Body of pancreas (tissue), 4 donors: ENCODE measurements at places on chromosomes 12 and 14. TPM values are rescaled to one million over a fixed set of nuclear protein-coding genes. Genes with fewer than 3 reads are reported as not detected.

GRCh38 chr14:42112108-42112507 lies 505.4 kb downstream of the LRFN5 start:
- no peak for DNase-seq
- no peaks in the 10 kb centered on the region for H3K36me3 ChIP-seq
- no peak overlapping the region for H3K4me3 ChIP-seq

DNA sequence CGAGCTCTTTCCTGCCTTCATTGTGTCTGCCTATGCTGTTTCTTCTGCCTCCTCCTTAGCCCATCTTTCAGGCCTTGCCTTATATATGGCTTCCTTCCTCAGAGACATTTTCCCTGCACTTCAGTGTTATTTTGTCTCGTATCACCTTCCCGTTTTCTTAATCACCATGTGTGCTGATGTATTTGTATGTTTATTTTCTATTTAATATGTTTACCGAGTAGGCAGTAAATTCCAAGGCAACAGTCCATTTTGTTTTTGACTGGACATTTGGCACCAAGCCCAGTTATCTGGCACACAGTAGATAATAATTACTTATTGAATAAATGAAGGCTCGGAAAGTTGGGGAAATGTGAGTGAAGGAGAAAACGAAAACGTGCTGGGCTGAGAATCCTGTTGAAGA lies 4.6 kb upstream of the POU6F1 start:
- peaks cover 23% of the 10 kb centered on the region for H3K4me1 ChIP-seq
- no peak overlapping the region for H3K27ac ChIP-seq
- DNase-seq: peak; percentile 35

DNA sequence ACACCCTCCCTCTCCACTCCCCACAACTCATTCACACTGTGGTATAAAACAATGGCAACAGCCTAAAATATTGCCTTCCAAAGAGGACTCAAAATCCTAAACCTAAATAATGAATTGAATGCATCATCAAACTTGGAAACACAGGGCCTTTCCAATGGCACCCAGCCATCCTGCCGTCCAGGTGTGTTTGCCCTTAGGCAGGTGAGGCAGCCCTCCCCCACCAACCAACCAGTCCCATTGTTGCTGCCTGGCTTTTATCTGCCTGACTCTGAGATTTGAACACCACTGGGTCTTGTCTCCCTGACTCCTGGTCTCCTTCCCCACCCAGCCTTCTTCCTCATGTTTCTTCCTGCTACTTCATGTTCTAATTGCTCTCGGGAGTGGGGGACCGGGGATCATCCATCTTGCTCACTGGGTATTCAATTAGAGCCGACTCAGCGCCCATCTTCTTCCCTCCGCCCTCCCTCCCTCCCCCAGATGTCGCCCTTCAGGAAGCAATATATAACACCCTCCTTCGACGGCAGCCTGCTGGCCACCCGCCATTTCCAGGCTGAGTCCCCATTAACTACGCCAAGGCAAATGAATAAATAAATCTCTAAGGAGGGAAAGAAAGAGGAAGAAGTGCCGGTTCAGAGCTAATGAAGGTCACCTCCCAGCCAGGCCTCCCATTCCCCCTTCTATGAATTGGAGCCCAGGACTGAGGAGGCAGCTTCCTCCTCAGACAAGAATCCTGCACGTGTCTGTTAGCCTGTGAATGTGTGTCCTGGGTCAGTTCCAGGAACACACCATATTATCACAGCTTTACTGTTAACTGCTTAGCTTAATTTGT lies 36.3 kb upstream of the NTF3 start:
- H3K4me3 ChIP-seq: no peak overlapping the region
- H3K27ac ChIP-seq: no peak overlapping the region
- H3K4me1 ChIP-seq: no peaks in the 10 kb centered on the region
- no peaks in the 10 kb centered on the region for H3K27me3 ChIP-seq
- DNase-seq: no peak
- no peaks in the 10 kb centered on the region for H3K36me3 ChIP-seq

DNA sequence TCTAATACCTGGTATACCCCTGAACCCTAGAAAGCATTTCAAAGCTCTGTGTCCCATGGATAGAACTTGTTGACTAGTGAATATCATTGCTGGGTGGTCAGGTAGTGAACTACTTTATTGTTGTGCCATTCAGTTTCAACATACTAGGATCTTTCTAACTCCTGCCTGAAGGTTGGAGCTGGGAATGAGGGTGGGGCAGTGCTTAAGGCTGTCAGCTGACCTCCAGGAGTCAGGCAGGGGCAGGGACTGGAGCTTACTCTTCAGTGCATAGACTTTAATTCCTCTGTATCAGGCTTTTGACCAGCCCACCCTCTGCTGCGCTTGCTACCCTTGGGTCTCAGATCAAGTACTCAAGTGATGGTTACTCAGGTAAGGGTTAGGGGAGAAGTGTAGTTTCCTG lies 102.6 kb upstream of the RFX4 start:
- no peaks in the 10 kb centered on the region for H3K4me1 ChIP-seq

DNA sequence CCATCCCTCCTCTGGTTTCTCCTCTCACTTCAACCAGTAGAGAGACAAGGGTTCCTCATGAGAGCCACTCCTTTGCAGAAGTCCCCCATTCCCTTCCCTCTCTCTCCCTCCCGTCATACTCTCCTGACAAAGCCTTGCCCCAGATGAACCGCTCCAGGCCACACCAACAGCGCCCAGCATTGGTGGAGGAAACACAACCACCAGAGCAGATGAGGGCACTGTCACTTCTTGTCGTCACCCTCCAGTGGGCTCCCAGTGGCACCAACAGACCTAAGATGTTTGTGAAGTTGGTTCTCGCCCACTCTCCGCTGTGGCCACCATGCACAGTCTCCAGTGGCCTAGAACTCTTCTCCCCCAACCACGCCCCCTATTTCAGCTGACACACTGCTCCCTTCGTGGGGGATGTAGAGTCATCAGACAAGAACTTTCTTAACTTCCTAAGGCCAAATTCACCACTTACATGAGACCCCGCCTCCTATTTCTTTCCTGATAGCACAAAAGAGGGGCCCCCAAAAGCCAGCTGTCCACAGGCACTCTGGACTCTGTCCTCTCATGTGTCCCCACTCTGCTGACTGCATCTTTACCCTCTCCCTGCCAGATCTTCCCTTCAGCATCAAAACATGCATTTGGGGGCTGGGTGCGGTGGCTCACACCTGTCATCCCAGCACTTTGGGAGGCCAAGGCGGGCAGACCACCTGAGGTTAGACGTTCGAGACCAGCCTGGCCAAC lies 29.2 kb upstream of the PLEKHG6 start:
- H3K27ac ChIP-seq: peak overlapping the region; percentile 97
- no peak for DNase-seq
- peaks cover 40% of the 10 kb centered on the region for H3K4me1 ChIP-seq
- H3K4me3 ChIP-seq: no peak overlapping the region

- no peaks in the 10 kb centered on the region for H3K4me1 ChIP-seq
- H3K36me3 ChIP-seq: no peaks in the 10 kb centered on the region
- no peak overlapping the region for H3K4me3 ChIP-seq
These were observed 586.3 kb downstream of the BCL11B start for GRCh38 chr14:98685725-98686124.

- no peak overlapping the region for H3K27ac ChIP-seq
- H3K4me1 ChIP-seq: no peaks in the 10 kb centered on the region
- no peak overlapping the region for H3K4me3 ChIP-seq
- no peaks in the 10 kb centered on the region for H3K36me3 ChIP-seq
These were observed 276.3 kb upstream of the FAR2 start for GRCh38 chr12:28872654-28873268.

GRCh38 chr14:80847070-80847469 lies 94.5 kb downstream of the CEP128 start:
- H3K4me3 ChIP-seq: no peak overlapping the region
- H3K36me3 ChIP-seq: no peaks in the 10 kb centered on the region
- no peaks in the 10 kb centered on the region for H3K4me1 ChIP-seq
- no peak overlapping the region for H3K27ac ChIP-seq

- H3K27ac ChIP-seq: no peak overlapping the region
- no peaks in the 10 kb centered on the region for H3K27me3 ChIP-seq
- H3K4me1 ChIP-seq: no peaks in the 10 kb centered on the region
- DNase-seq: no peak
These were observed 299.7 kb upstream of the RGS6 start for GRCh38 chr14:71632440-71632946.

- no peaks in the 10 kb centered on the region for H3K36me3 ChIP-seq
- H3K27me3 ChIP-seq: no peaks in the 10 kb centered on the region
- DNase-seq: no peak
- peaks cover 3% of the 10 kb centered on the region for H3K4me1 ChIP-seq
- no peak overlapping the region for H3K27ac ChIP-seq
These were observed 5.9 kb downstream of the RIN3 start for GRCh38 chr14:92519246-92520101.

- peak overlapping the region; percentile 94 for H3K4me3 ChIP-seq
- peak overlapping the region; percentile 91 for H3K27ac ChIP-seq
- peaks cover 2% of the 10 kb centered on the region for H3K36me3 ChIP-seq
- no peaks in the 10 kb centered on the region for H3K27me3 ChIP-seq
These were observed 562 bp downstream of the ZFYVE1 start for GRCh38 chr14:73026243-73026844.

DNA sequence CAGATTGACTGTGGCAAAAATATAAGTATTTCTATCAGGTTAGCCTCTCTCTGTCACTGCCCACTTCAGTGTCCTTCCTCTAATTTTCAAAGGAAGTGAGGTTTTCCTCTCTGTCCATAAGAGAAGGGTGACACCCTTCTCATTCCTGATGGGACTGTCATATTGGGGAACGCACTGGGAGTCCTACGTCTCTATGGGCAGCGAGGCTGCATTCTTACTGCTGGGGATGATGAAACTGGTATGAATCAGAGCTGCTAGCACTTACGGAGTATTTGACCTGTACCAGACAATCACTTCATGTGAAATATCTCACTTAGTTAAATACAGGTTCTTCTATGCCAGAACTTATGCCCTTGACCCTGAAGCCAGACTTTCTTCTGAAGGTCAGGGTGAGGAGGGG lies 436.3 kb downstream of the DPF3 start:
- no peaks in the 10 kb centered on the region for H3K27me3 ChIP-seq
- H3K27ac ChIP-seq: no peak overlapping the region
- no peak overlapping the region for H3K4me3 ChIP-seq
- no peak for DNase-seq
- no peaks in the 10 kb centered on the region for H3K4me1 ChIP-seq

- no peak for DNase-seq
- H3K4me1 ChIP-seq: no peaks in the 10 kb centered on the region
- no peak overlapping the region for H3K4me3 ChIP-seq
- H3K27ac ChIP-seq: no peak overlapping the region
These were observed 191.5 kb upstream of the PRKD1 start for GRCh38 chr14:30118992-30119640.

- DNase-seq: no peak
- H3K27ac ChIP-seq: no peak overlapping the region
- no peaks in the 10 kb centered on the region for H3K27me3 ChIP-seq
- H3K36me3 ChIP-seq: no peaks in the 10 kb centered on the region
- H3K4me1 ChIP-seq: no peaks in the 10 kb centered on the region
These were observed 10.3 kb upstream of the ZNF84 start for GRCh38 chr12:133026996-133027395.

DNA sequence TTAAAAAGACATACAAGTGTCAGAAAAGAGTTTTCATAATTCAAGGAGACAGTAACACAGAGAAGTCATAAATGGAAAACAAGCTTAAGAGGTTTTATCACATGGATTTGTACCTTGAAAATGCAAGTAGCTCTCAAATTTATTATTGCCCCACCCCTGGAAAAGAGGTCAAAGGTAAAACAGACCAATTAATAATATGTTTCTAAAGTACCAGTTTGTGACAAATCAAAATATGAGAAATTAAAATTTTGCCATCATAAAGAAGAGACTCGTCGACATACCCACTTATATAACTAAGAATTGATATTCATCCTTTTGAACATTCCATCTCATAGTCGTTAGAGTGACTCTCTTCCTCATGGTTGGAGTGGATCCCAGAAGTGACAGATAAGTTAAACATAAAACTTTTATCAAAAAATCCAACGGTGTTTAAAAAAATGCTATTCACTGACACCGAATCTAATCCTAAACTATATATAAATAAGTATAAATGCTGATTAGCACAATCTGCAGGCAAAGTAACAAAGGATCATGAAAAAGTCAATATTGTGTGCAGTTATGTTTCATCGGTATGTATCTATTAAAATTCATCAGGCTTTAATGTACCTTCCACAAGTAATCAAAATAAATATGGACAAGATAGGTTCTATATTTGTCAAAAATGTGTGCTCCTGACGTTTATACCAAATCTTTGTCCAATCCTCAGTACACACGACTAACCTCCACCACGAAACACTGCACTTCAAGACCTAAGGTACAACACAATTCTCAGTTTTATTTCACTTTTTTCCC lies 2.3 kb downstream of the CORO1C start:
- no peak overlapping the region for H3K4me3 ChIP-seq
- no peak for DNase-seq
- H3K36me3 ChIP-seq: no peaks in the 10 kb centered on the region
- H3K4me1 ChIP-seq: peaks cover 25% of the 10 kb centered on the region
- no peaks in the 10 kb centered on the region for H3K27me3 ChIP-seq

DNA sequence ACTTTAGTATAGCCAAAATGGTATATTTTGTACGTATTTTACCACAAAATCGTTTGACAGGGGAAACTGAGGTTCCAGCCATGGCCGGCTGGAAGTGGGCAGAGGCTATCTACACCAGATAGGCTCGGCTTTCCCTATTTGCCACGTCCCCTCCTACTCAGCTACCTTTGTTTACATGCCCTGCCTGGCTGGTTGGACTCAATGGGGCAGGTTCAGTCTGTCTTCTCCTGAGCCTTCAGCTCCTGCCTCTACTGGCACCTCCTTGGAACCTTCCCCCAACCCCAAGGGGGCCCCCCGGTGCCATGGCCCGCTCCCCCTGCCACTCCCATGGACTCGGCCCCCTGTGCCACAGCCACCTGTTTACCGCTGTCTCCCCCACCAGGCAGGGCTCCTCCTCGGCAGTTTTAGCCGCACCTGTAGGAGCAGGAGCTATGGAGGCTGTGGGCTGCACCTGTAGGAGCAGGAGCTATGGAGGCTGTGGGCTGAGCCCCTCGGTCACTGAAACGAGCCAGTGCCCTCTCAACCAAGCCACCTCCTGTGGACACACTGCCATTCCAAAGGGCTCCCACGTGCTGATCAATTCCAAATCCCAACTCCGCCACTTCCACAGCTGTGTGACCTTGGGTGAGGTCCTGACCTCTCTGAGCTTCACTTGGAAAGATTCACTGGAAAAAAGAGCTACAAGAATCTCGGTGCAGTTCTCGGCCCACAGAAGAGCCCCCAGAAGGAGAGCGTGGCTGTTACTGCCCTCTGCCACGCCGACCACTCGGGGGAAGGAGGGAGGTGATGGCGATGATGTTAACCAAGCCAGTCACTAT lies 62.2 kb downstream of the NCOR2 start:
- no peaks in the 10 kb centered on the region for H3K36me3 ChIP-seq
- no peak overlapping the region for H3K4me3 ChIP-seq
- DNase-seq: no peak

- no peaks in the 10 kb centered on the region for H3K36me3 ChIP-seq
- no peaks in the 10 kb centered on the region for H3K4me1 ChIP-seq
- DNase-seq: peak; percentile 64
- H3K27me3 ChIP-seq: no peaks in the 10 kb centered on the region
- H3K4me3 ChIP-seq: no peak overlapping the region
These were observed 1089.1 kb downstream of the SLC6A15 start for GRCh38 chr12:83823386-83824045.

- peak; percentile 10 for DNase-seq
- H3K27me3 ChIP-seq: no peaks in the 10 kb centered on the region
- H3K27ac ChIP-seq: no peak overlapping the region
- H3K36me3 ChIP-seq: no peaks in the 10 kb centered on the region
These were observed 174.3 kb upstream of the PWP1 start for GRCh38 chr12:107511292-107511691.

EFCAB11 gene
- 2.9 TPM for total RNA-seq

VAMP1 gene
- 5.9 TPM for total RNA-seq

INHBC gene
- total RNA-seq: not detected

CMKLR1 gene
- 5.7 TPM for total RNA-seq

KRT6C gene
- total RNA-seq: not detected

LRTM2 gene
- total RNA-seq: not detected

ZNF891 gene
- 2.0 TPM for total RNA-seq

TPCN1 gene
- total RNA-seq: 45.1 TPM

NAA30 gene
- total RNA-seq: 8.2 TPM

SELPLG gene
- 2.3 TPM for total RNA-seq

CHGA gene
- total RNA-seq: 69.5 TPM

PRH2 gene
- total RNA-seq: not detected
